ENCODE measurements at places on chromosomes 3 and 15.

DNA sequence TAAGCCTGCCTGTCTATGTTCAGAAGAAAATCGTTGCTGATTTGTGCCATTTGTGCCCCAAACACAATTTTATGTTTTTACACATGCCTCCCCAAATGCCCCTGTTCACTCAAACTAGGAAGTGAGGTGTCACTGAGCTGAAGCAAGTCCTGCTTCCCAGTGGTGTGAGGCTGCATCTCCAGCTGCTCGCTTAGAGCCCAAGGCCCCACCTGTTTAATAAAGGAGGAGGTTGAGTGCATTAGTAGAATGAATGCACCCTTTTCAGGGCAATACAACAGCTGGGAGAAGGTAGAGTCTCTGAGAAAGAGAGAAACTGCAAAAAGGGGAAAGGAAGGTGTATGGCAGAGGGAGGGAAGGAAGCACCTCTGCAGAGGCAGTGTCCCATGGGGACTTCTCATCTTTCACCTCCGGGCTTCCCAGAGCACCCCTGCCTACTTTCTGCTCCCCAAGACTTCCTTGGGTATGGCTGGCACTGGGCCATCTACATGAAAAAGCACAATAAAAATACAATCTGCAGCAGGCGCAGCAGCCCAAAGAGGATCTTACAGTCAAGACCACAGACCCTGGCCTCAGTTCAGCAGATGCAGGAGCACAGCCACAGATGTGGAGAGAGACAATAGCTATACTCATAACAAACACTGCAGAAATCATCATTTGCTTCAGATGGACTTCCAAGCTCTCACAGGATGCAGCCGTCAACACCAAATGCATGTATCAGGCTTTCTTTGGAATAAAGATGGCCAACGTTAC lies 165.9 kb downstream of the POLR2M start:
- no peak for DNase-seq

DNA sequence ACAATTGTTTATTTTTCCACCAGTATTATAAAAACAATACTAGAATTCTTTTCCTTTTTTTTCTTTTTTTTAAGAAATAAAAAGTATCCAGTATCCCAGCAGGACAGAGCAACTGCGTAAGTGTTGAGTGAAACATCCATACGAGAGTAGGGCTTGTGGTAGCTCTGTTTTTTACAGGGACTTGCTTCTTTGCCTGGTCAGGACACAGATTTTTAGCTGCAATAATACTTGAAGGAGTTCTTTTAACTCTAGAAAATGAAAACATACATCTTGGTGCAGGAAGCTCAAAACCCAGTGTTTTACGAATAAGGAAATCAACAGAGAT lies 297.7 kb upstream of the NR2E3 start:
- no peak for DNase-seq

GRCh38 chr15:70576696-70577095 lies 186.7 kb downstream of the UACA start:
- DNase-seq: no peak

- no peak for DNase-seq
Measured at GRCh38 chr3:108914774-108915641, 38.7 kb downstream of the GUCA1C start.

GRCh38 chr3:190357468-190357867 lies 30.5 kb upstream of the CLDN16 start:
- DNase-seq: no peak

- DNase-seq: no peak
Measured at GRCh38 chr15:67998599-67999133, 55.4 kb upstream of the PIAS1 start.

DNA sequence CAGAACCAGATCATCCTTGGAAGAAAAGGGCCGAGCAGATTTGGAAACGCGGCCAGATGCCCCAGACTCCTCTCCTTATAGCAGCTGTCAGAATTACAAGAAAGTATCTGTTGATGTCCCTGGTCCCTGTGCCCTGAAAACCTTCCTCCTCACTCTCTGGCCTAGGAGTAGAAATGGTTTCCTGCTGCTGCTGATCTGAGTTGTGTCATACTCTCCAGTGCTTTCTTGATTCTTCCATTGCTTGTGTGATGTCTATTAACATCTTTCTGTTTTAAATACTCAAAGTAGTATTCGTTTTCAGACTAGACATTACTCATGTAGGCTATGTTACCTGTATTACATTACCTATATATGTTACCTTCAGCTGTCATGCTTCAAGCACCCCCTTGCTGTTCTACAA lies 26.8 kb upstream of the HERC1 start:
- no peak for DNase-seq

GRCh38 chr3:43855674-43856299 lies 165.0 kb downstream of the ABHD5 start:
- no peak for DNase-seq

- no peak for DNase-seq
Measured at GRCh38 chr3:62926494-62926893, 51.3 kb upstream of the CADPS start.

- no peak for DNase-seq
Measured at GRCh38 chr3:196117809-196118208, 35.9 kb upstream of the TFRC start.

- DNase-seq: no peak
Measured at GRCh38 chr3:21020681-21021080, 730.3 kb downstream of the ZNF385D start.

- no peak for DNase-seq
Measured at GRCh38 chr3:190589326-190589725, 75.4 kb downstream of the IL1RAP start.

Measured in mesenteric fat pad (tissue), 1 donor.